ENCODE measurements at places on chromosomes 1 and 21. TPM values are rescaled to one million over a fixed set of nuclear protein-coding genes. Genes with fewer than 3 reads are reported as not detected.
A peak's percentile ranks its signal among the peaks of the same experiment; 100 is the strongest.

DNA sequence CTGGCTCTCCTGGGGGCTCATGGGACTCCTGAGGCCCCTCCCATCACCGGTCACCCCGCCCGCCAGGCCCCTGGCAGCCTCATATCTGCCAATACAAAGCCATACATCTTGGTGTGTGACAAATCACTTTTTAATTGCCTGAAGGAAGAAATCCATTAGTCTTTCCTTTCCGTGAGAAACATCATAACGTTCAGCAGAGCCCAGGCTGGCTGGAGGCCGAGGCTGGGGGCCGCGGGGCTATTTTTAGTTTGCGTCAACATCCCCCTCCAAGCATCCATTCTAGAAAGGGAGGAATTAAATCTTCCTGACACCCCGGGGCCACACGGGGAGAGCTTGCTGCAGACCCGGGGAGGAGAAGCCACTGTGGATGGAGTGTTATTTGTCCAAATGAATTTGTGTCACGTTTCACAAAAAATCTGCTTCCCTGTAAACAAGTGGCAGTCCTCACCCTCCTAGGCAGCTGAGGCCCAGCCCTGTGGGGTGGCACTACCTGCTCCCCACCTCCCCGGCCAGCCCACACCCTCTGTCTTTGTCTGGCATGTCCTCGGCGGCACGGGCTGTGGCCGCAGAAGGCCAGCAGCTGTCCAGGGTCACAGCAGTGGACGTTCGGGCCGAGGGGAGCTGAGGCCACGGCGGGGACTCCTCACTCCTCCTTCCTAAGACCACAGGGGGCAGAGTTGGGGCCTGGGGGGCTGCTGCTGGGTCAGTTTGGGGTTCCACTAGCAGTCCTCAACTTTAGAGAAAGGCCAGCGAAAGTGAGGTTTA lies 236.9 kb upstream of the VAMP3 start:
- ATAC-seq = peak; percentile 80

The LEMD1 gene
- total RNA-seq = 4.2 TPM

The ZC3H11A gene
- 133 TPM for total RNA-seq

- ATAC-seq = no peak
These were observed 28.5 kb downstream of the ACOT7 start for GRCh38 chr1:6365047-6365446.

- no peak for ATAC-seq
These were observed 264.5 kb downstream of the OLFM3 start for GRCh38 chr1:101732261-101732660.

- ATAC-seq = no peak
These were observed 52.0 kb downstream of the AHDC1 start for GRCh38 chr1:27551953-27552312.

All from motor neuron (in vitro differentiated cells).